ENCODE measurements at places on chromosomes 6 and 20.

GRCh38 chr6:119043265-119043664, 35.2 kb downstream of the FAM184A start:
- no peak for DNase-seq

- DNase-seq: no peak
Measured at GRCh38 chr20:3930265-3931206, 41.3 kb downstream of the PANK2 start.

DNA sequence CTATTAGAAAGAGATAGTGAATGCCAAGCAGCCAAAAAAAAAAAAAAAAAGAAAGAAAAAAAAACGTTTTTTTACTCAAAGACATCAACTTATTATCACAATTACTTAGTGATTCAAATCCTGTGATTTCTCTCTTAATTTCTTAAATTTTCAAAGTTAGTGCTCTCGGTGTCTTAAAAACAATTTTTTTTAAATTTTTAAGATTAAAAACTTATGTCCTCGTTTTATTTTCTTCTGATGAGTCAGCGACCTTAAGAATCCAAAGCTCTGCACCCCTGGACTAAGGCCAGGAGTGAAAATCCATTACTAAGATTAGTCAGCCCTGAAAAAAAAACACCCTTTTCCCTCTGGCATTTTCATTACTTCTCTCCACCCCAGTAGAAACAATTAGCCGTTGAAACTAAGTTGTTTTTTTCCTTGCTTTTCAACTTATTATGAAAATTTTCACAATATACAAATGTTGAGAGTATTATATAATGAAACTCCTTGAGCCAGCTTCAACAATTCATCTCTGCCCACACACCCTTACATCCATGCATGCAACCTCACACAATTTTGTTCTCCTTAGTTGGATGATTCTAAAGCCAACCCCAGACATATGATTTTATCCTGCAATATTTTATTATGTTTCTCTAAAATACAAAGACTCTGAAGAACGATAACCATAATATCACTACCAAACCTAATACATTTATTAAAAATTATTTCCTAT, 85.6 kb upstream of the CARMIL1 start:
- DNase-seq: no peak

GRCh38 chr6:169777896-169778295, 26.5 kb downstream of the ERMARD start:
- no peak for DNase-seq

DNA sequence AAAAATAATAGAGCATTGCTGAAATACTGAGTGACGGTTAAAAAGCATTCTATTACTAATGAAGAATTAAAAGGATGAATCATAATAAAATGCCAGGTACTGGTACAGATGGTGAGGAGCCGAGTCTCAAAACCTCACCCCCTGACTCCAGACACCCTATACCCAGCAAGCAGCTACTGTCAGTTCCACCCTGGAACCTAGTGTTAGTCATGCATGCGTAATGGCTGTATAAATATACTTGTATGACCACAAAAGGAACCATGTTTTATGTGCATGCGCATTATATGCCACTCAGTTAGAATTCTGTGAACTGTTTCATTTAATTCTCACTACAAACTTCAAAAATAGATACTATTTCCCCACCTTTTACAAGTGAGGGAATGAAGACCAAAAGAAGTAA, 568.7 kb upstream of the RNF217 start:
- no peak for DNase-seq

DNA sequence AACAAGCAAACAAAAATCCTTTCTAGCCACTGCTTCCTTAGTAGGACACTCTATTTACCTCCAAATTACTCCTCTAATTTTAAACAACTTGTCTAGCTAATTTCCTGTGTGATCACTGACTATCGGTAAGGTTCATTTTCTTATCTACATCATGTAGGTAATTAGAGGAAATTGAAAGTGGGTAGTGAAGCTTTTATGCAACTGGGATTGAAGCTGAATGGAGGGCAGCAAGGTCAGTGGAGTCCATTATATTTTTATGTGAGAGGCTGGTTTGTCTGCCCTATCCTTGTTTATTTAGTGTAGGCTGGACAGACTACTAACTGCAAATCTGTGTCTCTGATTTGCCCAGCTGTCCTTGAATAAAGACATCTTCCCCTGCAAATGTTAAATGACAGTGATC, 88.5 kb upstream of the SIM1 start:
- DNase-seq: no peak

DNA sequence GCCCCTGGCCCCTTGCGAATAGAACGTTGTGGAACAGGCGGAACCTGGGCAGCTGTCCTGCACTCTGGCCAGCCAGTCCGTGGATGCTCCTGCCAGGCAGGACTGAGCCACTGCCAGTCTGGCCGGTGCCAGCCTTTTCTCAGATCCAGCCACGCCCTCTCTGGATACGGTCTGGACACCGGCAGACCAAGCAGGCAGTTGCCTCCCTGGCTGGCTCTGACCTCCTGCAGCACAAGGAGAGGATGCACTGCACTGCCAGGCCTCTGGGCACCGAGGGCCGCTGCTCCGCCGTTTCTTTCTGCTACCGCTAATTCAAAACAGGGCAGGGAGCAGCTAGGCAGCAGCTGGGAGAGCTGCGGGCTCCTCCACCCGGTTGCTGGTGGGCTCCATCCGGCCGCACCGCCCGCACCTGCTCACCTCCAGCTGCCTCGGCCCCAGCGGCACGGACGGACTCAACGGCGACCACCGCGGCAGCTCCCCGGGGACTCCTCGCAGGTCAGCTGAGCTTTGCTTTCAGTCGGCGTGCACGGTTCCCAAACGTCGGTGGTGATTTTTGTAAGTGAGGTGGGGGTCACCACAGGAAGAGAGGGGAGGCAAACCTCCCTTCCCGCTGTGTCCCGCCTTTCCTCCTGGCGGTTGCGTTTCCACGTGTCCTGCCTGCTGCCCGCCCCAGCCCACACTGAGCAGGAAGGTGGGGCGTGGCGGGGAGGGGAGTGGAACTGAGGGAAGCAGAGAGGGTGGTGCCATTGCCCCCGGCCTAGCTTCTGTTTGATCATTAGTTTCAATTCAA, 30.3 kb upstream of the AFDN start:
- no peak for DNase-seq

GRCh38 chr6:147135211-147135681, 69.0 kb upstream of the STXBP5 start:
- no peak for DNase-seq

- DNase-seq: no peak
Measured at GRCh38 chr6:135291288-135292076, 110.4 kb downstream of the MYB start.
